C1 segment of cervical spinal cord (tissue), 14 donors: ENCODE measurements at places on chromosomes 1 and 21.

GRCh38 chr1:101044749-101045148 lies 19.2 kb upstream of the DPH5 start:
- no peak for DNase-seq

DNA sequence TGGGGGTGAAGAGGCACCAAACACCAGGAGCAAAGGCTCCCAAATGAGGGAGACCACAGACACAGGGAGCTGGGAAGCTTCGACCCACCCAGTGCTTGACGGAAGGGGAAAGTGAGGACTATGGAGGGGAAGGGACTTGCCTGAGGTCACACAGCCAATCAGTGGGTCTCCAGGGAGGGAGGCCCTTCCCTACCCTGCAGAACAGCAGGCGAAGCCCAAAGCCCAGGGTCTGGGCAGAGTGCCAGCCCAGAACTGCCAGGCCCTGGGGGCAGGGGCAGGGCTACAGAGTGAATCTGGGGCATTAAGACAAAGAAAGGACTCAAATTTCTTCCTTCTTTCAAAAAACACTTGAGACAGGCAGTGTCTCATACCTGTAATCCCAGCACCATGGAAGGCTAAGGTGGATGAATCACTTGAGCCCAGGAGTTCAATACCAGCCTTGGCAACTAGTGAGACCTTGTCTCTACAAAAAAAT lies 45.5 kb upstream of the ECE1 start:
- no peak for DNase-seq

- DNase-seq: no peak
Measured at GRCh38 chr1:229295745-229296144, 24.8 kb downstream of the RAB4A start.

DNA sequence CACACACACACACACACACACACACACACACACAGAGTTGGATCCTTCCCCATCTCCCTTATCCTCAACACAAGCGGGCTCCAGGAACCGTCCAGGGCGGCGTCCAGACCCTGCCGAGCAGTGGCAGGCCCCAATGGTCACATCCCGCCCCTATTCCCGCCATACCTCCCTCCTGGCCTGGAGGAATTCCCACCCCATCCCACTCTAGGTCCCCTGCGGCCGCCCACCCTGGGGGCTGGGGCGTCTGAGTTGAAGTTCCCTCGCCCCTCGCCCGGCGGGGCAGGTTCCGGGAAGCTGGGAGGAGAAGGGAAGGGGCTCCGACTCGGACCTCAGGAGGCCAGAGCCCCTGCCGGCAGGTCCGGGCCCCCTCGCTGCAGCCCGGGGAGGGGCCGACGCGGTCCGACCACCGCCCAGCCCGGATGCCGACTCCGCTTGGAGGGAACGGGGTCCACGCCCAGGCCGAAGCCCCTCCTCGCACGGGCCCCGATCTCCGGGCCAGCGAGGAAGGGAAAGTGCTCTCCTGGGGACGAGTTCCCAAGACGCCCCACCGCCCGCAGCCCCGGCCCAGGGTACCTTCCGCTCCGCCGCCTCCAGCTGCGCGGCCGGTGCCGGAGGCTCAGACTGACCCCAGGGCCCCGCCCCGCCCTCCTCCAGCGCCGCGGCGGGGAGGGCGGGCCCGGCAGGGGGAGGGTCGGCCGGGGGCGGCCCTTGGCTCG lies at the start of gene RHOC:
Gene RHOC (minus strand): TSS at position 623 of the 716 bp plus-strand sequence. CDS start 3,328 bp downstream, outside the sequence.
- no peak for DNase-seq

DNA sequence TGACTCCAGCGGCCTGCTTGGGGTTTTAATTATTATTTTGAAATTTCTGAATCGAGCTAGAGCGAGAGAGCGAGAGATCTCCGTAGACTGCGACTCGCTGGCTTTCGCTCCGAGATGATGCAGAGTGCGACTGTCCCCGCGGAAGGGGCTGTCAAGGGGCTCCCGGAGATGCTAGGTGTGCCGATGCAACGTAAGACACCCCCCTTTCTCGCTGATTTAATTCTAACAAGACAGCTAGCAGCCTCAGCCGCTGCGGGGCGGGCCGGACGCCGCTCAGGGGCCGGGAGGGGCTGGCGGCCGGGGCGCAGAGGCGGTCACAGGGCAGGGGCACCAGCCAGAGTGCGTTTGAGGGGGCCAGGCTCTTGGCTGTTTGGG lies 339 bp downstream of the LHX4 start:
- no peak for DNase-seq

- no peak for DNase-seq
Measured at GRCh38 chr1:6434186-6434585, 9.6 kb downstream of the ESPN start.

- DNase-seq: no peak
Measured at GRCh38 chr1:184036517-184036949, 995 bp downstream of the COLGALT2 start.

GRCh38 chr1:244735876-244736561 lies 83.1 kb downstream of the DESI2 start:
- no peak for DNase-seq

DNA sequence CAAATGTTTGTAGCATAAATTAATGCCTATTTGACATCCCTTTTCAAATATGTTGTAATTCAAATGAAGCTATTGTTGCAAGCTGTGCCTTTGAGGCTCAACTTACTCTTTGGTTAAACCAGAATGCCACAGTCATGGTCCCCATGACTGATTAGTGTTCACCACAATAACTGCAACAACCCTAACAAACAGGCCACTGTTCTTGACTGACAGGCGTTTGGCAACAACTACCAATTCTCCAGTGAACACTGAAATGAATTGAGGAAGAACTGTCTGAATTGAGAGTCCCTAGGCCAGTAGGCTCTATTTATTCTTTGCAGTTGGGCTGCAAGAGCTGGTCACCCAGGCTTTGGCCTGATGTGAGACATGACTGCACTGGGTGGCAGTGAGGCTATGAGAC lies 6.6 kb upstream of the TMEM167B start:
- DNase-seq: peak; percentile 8

DNA sequence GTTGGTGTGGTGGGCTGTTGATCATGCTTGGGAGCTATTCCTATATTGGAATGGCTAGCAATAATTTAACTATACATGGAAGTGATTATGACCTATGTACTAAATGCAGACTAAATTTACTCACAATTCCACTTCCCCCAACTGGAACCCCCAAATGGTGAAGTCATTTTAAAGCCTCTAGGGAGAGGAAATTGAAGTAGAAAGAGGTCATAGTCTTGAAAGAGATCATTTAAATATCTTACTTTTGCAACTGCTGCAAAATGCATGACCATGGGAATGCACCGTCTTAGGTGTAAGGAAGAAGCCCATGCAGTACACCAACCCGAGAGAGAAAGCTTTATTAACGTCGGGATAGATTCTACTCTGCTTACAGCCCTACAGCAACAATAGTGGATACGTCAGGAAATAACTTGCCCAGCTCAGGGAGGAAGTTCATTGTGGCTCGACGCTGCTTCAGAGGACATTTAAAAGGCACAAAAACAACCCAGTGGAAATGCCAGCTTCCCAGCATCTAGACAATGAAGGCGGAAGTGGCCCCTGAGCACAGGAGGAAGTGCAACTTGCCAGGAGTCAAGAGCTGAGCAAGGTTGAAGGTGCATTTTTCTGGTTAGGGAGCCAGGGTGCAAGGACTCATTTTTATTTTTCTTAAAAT lies 26.5 kb downstream of the CYYR1 start:
- peak; percentile 3 for DNase-seq

- DNase-seq: no peak
Measured at GRCh38 chr1:233188061-233188460, 107.5 kb downstream of the PCNX2 start.

DNA sequence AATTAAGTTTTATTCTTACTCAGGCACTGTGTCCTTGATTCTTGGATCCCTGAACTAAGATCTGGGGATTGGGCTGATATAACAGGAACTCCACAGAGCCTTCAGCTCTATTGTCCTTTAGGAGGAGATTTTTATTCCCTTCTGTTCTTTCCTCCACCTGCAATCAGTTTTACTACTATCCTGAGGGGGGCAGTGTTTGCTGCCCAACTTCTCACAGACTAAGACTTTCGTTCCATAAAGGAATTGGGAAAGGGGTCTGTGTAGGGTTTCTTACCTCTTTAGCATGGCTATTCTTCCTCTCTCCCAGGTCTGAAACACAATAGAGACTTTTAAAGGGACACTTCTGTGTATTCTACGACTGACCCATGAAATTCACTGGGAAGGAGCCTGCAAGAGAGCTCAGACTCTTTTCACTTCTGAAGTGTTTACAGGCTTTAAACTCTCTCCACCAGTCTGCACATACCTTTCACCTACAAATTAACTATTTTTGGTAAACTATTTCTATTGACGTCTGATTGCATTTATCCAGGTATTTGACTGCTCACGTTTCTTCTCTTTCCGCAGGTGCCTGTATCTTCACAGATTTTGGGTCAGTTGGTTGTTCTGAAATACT lies 103.3 kb upstream of the DEPDC1 start:
- DNase-seq: no peak

DNA sequence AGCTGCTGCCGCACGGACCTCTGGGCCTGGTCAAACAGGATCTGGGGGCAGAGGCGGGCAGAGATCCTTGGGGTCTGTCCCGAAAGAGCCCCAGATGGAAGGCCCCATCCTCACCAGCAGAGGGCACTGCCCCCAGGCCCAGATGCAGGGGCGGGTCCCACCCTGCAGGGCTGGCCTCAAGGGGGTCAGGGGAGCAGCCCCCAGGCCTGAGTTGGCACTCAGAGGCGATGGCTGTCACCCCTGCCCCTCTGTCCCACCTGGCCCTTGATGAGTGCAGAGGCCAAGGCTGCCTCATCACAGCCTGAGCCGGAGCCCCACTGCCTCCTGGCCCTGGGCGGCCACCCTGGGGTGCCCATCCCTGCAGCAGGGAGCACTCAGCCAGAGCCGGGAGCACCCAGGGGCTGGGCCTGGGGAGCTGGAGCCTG lies 5.7 kb downstream of the ACAP3 start:
- DNase-seq: no peak

GRCh38 chr1:66446261-66447001 lies 87.5 kb upstream of the SGIP1 start:
- DNase-seq: peak; percentile 15

- no peak for DNase-seq
Measured at GRCh38 chr1:169360415-169360814, 7.2 kb downstream of the NME7 start.

GRCh38 chr1:51960262-51960661 lies 30.2 kb downstream of the RAB3B start:
- no peak for DNase-seq

- DNase-seq: no peak
Measured at GRCh38 chr1:240823357-240823756, 211.4 kb upstream of the GREM2 start.

DNA sequence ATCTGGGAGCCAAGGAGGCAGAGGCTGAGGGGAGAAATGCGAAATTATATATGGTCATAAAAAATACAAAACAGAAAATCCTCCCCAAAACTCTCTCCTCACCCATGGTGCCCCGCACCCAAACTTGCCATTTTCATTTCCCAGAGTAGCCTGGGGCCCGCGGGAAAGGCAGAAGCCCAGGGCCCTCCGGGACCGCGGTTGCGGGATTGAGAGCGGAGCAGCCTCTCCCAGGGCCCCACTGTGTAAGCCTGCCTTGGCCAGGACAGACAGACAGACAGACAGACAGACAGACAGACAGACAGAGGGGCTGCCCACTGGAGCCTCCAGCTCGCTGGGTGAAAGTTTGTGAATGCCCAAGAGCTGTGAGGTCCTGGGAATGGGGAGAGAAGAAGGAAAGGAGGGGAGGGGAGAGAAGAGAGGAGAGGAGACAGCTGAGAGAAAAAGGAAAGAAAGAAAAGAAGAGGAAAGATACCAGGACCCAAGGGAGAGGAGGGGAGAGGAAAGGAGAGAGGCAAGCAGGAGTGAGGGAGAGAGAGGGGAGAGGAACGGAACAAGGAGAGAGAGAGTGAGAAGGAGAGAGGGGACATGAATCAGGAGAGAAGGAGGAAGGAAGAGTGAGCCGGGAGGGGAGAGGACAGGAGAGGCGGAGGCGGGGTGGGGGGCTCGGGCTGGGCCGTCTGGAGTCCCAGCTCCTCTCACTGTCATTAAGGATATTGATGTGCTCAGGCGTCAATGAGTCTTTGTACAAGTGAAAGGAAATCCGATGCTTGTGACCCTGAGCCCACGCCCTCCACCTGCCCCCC lies 69.3 kb upstream of the CASZ1 start:
- no peak for DNase-seq

DNA sequence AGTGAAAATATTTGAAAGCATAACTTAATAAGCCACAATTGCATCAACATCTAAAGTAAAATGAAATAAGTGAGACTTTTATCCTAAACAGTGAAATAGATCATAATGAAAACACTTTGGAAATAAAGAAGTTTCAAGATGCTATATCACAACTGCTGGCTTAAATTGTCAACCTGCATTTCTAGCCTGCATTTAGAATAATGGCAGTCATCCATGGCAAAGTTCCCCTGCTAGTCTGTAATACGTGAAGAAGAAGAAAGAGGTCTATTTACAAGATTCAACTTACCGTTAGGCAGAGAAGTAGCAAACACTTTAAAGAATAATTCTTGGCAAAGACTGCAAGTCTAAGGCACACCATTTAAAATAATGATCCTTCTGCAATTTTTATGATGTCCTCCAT lies 133.6 kb downstream of the DPYD start:
- no peak for DNase-seq

- no peak for DNase-seq
Measured at GRCh38 chr1:209882942-209883340, 55.1 kb upstream of the SYT14 start.

GRCh38 chr1:110240476-110241210 lies 30.5 kb downstream of the KCNC4 start:
- no peak for DNase-seq

DNA sequence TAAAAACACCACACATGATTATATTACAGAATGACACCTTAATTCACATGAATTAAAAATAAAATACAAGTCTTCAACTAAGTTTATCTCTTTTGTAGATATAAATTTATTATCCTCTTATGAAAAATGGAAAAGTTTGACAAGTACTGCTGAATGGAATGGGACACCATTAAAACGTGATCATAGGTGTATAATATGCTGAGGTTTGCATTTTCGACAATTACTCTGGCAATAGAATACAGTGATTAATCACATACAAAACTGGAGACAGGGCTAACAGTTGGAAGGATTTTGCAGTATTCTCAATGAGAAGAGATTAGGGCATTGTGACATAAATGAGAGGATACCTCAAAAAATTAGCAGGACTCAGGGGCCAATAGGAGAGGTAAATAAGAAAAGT lies 17.1 kb upstream of the PLPPR4 start:
- DNase-seq: no peak
